ENCODE measurements at places on chromosomes 12 and 14.

GRCh38 chr12:102051431-102051965, 10.3 kb downstream of the WASHC3 start:
- DNase-seq = no peak

- no peak for DNase-seq
These were observed 58.9 kb upstream of the SRRM4 start for GRCh38 chr12:118922405-118922804.

GRCh38 chr12:19183121-19183838, 53.7 kb downstream of the PLEKHA5 start:
- no peak for DNase-seq

DNA sequence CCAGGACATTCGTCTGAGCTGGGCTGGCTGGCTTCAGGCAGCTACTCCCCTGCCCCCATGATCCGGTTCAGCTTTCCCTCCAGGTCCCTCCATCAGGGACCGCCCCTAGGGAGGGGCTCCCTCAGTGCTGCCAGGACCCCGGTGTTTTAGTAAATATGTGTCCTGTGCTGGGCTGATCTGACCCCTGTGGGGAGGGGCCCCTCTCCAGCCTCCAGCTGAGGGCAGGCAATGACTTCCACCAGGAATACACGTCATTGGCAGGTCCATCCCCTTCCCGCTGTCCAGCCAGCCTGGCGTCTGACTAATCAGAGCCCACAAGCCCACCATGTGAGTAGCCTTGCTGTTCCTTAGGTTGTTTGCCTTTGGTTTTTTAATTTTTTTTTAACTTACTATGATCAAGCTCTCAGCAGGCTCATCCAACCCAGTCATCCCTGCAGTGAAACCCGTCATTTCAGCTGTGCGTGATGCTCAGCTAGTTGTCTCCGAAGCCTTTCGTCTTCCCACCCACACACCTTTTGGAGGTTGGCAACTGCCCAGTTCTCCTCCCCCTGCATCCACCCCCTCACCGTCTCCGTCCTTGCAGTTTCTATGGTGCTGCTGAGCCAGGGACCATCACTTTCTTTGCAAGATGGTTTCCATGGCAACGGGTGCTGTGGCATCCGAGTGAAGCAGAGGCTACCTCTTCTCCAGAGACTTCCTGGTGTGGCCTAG, 16.0 kb upstream of the SERPINA4 start:
- no peak for DNase-seq

DNA sequence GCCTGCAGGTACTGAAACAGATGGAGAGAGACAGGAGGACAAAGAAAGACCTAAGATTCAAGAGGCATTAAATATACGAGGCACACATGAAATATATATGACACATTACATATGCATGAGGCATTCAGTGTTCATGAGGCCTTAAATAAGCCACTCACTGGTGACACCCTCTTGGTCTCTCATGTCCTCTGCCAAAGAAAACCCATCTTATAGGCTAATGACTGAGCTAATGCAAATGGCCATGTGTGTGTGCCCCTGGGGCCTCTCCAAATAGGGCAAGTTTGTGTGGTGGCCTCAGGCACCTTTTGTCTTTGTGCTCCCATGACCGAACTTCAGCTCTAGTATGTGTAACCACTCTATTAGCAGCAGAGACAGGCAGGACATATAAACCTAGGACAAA, 18.8 kb downstream of the COQ6 start:
- no peak for DNase-seq

DNA sequence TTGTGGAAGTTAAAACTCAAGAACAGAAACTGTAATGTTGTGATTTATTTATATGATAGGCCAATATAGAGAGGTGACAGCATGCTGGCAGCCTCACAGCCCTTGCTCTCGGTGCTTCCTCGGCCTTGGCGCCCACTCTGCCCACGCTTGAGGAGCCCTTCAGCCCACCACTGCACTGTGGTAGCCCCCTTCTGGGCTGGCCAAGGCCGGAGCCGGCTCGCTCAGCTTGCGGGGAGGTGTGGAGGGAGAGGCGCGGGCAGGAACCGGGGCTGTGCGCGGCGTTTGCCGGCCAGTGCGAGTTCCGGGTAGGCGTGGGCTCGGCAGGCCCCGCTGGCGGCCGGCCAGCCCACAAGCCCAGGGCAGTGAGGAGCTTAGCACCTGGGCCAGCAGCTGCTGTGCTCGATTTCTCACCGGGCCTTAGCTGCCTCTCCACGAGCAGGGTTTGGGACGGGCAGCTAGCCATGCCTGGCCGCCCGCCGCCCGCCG, 65.8 kb upstream of the SLC8A3 start:
- peak; percentile 67 for DNase-seq

GRCh38 chr14:99081156-99081765, 190.7 kb downstream of the BCL11B start:
- no peak for DNase-seq

GRCh38 chr12:71452006-71452405, 12.4 kb downstream of the LGR5 start:
- DNase-seq = no peak

DNA sequence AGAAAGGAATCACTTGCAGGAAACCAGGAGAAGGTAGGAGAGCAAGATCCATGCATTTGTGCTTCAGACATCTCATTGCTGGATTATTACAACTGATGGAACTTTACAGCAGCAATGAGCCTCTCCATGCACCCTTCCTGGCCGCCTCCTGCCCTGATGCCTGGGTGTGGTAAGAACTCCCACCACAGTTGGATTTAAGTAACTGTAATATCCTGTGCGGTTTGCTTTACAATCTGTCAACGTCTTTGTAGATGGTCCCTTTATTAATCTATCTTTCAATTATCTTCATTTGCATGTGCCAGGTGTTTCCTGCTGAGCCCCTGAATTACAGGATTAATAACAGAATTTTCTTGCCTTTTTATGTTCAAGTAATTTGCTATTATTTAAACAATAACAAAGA, 1300.5 kb upstream of the TMEM132C start:
- no peak for DNase-seq

DNA sequence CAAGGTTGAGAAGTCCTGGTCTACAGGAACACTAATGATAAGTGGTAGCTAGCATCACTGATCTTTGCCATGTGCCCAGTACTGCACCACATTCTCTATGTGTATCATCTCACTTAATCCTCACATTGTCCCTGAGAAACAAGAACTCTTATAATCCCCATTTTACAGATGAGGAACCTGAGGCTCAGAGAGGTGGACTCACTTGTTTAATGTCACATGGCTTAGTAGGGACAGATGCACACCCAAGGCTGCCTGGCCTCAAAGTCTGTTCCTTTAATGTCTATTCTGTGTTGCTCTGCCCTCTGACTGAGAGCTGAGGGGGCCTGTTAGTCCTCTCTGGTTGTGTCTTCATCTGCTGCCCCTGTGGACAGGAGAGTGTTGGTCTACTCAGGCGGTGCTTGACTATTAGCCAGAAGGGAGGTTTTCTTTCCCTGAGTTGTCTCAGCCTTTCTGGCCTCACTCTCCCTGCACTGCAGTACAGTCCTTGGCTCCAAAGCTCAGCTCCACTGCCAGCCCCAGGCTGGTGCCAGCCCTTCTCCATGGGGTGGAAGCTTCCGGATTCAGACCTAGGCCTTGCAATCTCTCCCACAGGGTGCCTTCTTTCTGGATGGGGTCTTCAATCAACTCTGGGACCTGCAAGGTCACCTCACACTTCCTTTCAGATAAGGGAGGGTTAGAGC, 4.9 kb upstream of the DYNLL1 start:
- no peak for DNase-seq

DNA sequence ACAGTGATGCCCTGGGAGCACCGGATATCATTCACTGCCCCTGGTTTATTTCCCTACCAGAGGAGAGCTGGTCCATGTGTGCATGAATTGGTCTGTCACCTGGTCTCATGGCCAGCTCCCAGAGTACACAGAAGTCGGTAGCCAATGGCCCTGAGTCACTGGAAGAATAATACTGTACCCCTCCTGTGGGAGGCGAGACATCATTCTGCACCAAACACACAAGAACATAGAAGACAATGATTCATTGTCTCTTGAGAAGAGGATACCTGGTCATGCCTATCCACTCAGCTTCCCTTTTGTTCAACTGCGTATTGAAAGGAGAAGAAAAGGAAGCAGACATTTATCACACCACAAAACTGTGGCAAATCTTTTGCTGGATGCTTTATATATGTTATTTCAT, 216.2 kb downstream of the DPF3 start:
- no peak for DNase-seq

- no peak for DNase-seq
These were observed 35.6 kb downstream of the ZNF664 start for GRCh38 chr12:124008595-124008994.

- no peak for DNase-seq
These were observed 86.8 kb upstream of the PKP2 start for GRCh38 chr12:32983332-32983731.

DNA sequence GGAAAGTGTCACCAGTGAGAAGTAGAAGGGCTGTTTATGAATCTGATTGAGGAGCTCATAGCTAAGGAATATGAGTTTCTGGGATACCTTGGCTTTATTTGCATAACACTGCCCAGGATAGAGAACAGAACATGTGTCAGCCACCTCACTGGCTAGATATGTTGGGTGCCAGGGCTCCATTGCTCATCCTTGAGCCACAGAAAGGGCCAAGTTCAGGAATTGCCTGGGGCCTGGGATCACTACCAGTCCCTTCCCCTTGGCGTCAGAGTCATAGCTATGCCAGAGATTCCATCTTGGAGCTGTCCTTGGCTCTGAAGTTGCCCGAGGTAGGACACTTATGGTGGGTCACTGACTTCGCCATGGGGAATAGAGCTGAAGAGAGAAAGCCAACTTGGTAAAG, 49.0 kb downstream of the IFT43 start:
- DNase-seq = no peak

GRCh38 chr12:87152075-87152474, 877.1 kb downstream of the C12orf50 start:
- no peak for DNase-seq

DNA sequence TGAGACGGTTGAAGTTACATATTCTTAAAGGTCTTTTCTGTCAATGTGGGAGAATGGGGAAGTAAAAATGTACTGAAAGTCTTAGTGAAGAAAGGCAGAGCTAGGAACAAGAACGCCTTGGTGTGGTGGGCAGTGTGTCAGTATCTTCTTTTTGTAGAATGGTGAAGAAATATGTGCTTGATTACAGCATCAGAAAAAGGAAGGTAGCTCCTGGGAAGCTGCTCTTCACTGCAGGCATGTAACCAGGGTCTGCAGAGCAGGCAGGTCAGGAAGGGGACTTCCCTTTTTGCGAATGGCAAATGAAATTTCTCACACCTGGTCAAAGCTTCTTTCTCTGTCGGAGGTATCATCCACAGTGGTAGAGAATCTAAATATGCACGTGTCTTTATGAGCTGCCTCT, 226.2 kb downstream of the ADAMTS20 start:
- no peak for DNase-seq

GRCh38 chr12:75366629-75367028, 24.3 kb upstream of the GLIPR1L2 start:
- DNase-seq = no peak

GRCh38 chr14:26917086-26917485, 319.3 kb upstream of the NOVA1 start:
- DNase-seq = no peak

GRCh38 chr14:73736842-73737241, 22.7 kb upstream of the PNMA1 start:
- no peak for DNase-seq

- no peak for DNase-seq
These were observed 58.1 kb downstream of the KCTD10 start for GRCh38 chr12:109418848-109419480.

DNA sequence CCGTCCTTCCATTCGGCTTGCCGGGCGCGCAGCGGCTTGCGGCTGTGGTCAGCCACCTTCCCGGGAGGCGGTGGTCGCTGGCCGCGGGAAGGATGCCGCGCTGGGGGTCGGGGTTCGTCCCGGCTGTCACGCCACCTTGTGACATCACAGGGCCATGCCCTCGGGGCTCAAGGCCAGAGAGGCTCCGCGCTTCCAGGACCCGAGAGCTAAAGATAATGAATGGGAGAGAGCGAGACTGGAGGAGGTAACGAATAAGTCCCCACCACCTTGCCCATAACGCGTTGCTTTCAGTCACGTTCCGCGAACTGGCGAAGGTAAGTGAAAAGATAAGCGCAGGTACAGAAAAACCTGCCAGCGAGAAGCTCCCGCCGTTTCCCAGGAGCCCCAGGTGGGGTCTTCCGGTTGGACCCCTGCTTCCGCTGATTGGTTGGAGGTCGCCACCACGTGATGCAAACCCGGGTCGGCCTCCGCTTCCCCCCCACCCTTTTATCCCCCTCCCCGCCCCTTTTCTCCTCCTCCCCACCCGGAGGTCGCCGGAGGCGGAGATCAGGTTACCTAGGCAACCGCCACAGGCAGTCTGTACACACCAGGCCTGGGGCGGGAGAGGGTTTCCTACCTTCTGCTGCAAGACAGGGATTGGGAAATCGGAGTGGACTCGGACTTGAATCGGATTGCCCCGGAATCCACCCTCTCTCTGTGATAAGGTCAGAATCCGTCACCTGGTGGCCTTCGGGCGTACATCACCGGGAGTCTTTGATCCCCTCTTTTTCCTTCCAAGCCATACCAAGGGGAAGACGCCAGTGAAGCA, at the start of gene LRRC9:
TSS of gene LRRC9 (plus strand) at position 575 of the 808 bp plus-strand sequence.
- DNase-seq = no peak

DNA sequence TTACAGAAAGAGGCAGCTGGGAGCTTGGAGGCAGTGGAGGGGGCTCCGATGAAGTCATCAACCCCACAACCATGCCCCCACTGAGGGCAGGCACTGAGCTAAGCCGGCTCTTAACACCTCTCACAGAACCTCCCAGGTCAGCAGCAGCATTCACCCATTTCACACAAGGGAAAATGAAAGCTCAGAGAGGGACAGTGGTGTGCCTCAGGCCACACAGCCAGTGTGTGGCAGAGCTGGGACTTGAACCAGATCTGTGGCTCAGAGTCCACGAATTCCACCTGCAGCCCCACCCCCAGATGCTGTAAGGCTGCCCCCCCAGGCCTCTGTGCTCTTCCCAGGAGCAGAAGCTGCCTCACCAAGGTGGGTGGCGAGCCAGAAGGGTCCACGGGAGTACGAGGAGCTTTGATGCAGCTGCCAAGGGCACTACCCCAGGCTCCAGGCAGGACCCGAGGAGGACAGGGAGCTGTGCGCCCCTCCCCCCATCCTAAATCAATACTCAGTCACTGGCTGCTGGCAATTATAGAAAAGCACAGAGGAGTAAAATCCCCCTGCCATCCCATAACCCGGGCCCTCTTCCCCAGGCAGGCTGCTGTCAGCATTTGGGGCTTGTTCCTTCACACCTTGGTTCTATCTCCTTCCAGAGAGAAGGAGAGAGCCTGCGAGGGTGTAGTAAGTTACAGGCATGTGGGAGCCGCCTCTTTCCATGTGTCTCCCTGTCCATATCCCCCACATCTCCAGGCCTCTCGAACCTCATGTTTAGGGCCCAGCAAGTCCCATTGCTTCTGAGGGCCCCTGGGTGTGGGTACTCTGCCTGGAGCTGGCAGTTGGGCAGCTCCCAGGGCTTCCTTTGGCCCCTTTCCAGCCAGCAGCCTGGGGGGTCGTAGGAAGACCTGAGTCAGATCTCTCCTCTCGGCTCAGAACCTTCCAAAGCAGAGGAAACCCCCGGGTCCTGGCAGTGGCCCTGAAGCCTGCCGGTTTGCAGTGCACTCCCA, 47.6 kb downstream of the FAM222A start:
- no peak for DNase-seq

- DNase-seq = no peak
These were observed 347.8 kb downstream of the GLT1D1 start for GRCh38 chr12:129201029-129201428.
